ENCODE measurements at places on chromosomes 2 and 18.

DNA sequence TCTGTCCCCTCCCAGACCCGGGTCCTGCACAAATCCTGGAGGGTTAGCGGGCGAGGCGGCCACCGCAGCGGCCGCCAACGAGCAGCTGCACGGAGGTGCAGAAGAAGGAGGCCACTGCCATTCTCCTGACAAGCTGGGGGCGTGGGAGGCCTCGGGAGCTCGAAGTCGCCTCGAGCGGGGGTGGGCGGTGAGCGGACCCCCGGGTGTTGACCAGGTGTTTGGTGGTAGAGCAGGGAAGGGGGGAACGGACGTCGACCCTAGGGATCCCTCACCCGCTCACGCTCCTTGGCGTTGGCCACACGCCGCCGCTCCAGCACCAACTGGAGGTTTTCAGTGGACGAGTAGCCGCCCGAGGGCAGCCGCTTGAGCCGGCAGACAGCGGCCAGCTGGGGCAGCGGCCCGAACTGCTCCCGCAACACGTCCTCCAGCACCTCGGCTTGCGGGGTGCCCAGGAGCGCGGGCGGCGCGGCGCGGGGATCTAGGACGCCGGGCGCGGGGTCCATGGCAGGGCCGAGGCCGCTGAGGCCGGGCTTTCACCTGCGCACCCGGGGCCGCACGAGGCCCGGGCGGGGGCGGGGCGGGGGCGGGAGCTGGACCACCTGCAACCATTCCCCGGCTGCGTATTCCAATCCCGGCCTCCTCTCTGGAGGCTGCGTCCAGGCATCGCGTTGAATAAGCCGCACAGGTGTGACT, at the start of gene FIGLA:
Gene FIGLA (minus strand): TSS at position 508 of the 693 bp plus-strand sequence. CDS start 5 bp downstream, at position 503.
- no peak for DNase-seq

- peak; percentile 17 for DNase-seq
Observed at GRCh38 chr18:59685501-59685900, 11.7 kb downstream of the CCBE1 start.

DNA sequence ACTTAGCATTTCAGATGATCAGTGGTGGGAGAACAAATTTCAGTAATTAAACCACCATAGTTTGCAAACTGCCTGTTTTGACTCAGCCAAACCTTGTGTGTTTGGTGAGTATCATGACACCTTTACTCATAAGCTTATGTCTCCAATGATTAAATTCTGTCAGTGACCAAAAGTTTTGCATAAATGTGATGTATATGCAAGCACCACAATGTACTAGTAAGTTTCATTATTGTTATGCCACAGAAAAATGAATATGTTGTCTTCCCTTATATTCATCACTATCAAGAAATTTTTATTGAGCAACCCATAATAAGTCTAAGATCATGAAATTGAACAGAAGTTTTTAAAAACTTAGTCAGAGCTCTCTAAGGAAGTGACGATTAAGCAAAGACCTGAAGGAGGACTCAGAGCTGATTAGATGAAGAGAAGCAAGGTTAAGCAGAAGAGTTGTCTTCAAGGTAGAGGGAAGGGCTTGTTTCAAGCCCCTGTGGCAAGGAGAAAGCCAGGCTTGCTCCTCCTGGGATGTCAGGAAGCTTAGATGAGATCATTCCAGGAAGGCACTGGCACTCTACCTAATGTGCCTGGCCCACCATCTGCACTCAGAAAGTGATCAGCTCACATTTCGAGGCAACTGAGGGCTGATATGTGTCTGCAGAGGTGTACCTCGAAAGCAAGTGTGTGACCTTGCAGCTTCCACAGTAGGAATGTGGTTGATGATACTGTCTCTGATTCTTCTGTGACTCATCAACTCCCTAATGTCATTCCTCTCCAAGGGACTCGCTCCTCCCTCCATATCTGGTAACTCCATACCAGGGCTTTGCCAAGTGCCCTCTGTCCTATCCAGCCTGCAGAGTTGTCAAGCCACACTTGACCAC, 54.7 kb downstream of the KCTD18 start:
- peak; percentile 25 for DNase-seq

DNA sequence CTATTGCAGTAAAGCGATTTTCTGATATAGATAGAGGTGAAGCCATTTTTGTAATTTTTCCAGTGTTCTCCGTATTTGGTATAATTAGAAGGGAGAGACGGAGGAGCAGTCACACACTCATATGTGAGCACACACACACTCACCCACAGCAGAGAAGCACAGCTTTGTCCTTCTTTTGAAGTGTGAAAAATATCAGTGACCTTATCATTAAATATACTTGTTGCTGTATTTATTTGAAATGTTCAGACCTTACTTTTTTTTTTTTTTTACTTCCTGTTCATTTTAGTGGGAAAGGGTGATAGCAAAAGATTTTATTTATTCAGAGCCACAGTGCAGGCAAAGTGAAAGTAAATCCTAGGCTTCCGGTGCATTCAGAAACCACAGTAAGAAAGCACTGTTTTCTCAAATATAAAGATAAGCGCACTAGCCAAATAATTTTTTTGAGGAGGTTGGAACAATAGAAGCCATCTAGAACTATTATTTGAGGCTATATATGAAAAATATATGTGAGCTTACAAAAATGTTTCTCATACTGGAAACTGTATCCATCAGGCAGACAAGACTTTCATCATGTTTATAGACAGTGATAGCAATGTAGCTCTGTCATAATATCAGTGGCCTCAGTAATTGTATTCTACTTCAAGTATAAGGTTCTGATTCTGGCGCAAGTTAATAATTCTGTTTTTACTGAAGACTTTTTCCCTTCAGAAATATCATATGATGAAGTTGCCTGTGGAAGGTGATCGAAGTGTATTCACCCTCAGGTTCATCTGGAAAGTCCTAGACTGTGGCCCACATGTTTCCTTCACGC, 37.2 kb downstream of the TSHZ1 start:
- DNase-seq, result peak; percentile 67

DNA sequence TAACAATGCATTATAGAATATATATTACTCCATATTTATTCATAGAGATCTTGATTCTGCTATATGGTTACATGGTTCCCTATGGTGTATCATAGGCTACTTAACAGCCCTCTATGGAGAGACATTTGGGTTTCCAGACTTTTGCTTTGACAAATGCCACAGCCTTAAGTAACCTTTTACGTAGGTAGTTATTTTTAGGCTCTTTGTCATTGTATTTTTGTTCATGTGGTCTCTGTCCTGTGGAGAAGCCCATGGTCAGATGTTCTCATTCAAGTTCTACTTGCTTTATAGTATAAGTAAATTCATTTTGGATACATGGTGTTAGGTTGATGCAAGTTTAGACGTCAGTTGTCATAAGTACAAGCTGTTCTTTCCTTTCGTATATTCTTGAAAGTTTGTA, 275.2 kb upstream of the THSD7B start:
- no peak for DNase-seq

DNA sequence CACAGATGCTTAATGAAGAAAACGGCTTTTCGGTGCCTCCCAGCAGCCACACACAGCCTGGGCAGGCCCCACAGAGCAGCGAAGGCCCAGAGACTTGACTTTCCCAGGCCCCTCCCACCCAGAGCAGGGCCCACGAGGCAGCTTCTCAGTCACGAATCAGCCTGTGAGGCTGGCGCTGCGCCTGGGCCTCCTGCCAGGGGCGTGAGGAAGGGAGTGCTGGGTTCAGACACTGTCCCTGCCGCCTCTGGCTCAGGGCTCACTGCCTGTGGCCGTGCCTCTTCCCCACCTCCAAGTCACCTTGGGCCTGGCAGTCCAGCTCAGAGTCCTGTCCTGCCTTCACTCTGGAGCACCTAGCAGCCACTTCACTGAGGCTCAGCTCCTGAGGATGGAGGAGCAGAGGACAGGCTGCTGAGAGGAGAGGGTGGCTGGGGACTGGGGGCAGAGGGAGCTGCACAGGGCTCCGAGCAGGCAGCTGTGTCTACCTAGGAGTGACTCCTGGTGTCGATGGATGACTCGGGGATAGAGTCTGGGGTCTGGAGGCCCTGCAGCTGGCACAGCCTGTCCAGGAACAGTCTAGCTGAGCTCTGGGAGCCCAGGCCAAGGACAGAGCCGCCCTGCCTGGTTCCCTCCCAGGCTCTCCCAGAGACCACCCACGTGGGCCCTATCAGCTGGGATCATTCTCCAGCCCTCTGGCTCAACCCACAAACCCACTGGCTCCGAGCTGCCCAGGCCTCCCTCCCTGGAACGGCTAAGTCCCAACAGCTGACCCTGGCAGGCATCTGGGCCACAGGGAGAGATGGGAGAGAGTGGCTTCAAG, 36.4 kb upstream of the FOSL2 start:
- DNase-seq, result peak; percentile 91

- peak; percentile 72 for DNase-seq
Observed at GRCh38 chr2:205811387-205811786, 129.1 kb downstream of the NRP2 start.

- DNase-seq, result peak; percentile 17
Observed at GRCh38 chr18:49486606-49486952, 455 bp downstream of the C18orf32 start.

GRCh38 chr2:100427627-100428258, 10.3 kb upstream of the CHST10 start:
- peak; percentile 58 for DNase-seq

DNA sequence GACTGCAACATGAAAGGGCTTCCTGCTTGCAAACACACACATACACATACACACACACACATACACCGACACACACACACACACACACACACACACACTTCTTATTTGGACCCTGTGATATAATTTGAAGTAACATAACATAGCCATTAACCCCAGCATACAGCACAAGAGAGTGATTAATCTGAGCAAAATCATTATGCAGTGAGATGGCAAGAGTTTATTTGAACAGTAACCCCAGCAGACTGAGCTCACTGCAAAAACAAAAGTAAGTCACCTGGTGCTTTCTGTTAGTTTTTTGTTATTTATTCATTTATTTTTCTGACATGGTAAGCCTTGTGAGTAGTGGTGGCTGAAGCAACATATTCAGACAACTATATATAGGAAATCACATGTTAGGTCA, 93.7 kb downstream of the NOL4 start:
- no peak for DNase-seq

- DNase-seq, result no peak
Observed at GRCh38 chr2:10305254-10305635, 2.5 kb downstream of the HPCAL1 start.

DNA sequence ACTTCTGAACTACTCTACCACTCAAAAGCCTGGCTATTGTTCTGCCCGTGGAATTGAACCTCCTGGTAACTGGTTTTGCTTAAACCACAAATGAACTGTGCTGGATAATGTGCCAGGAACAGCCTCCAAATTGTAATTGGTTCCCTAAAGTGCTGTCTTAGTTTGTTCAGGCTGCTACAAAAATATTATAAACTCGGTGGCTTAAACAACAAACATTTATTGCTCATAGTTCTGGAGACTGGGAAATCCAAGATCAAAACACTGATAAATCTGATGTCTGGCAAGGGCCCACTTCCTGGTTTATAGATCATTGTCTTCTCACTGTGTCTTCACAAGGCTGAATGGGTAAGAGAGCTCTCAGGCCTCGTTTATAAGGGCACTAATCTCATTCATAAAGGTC, 149.2 kb upstream of the NCKAP5 start:
- DNase-seq, result no peak

DNA sequence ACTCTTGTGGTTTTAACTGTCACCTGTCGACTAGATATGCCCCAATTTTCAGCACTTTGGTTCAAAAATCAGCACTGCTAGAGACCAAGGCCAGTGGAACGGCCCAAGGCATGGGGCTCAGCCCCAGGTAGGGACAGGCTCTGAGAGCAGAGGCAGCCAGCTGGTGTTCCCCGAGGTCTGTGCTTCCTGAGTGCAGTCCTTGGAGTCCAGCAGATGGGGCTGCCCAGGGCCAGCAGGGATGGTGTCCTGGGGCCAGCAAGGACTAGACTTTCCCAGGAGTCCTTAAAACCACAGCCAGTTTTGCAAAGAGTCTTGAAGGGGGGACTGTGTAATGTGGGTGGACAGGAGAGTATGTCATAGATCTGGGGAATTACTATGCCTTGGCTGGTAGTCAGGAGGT, 56.3 kb downstream of the POMC start:
- DNase-seq, result no peak

DNA sequence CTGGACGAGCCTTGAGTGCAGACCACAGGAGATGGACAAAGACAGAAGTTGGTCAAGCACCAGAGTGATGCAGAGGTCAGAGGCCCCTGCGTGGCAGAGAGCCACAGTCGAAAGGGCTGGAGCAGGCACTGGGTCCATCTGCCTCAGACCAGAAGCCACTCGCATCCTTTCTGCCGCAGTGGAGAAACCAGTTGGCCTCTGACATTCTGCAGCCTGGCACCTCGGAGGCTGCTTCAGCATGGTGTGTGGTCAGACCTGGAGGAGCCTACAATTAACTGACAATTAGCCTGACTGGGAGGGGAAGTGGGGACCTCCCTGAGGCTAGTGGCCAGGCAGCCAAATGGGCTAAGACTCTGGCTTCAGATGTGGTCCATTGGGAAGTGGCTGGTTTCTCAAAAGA, 111.1 kb downstream of the SGPP2 start:
- DNase-seq, result no peak

DNA sequence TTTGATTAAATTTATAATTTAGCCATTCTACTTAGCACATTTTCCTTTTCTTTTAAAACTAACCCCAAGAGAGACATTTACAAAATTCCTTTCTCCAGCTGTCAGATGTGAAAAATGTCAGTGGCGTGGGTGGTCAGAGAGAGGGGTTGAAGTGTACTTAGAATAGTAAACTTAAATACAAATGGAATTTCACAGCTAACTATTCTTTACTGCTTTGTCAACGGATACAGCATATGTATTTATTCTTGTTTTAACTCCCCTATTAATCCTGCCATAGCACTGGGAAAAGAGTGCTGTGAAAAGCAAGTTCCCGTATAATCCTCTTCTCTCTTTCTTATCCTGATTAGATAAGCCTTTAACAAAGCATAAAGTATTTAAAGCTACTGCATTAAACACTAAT, 191.4 kb upstream of the CHAC2 start:
- peak; percentile 9 for DNase-seq

DNA sequence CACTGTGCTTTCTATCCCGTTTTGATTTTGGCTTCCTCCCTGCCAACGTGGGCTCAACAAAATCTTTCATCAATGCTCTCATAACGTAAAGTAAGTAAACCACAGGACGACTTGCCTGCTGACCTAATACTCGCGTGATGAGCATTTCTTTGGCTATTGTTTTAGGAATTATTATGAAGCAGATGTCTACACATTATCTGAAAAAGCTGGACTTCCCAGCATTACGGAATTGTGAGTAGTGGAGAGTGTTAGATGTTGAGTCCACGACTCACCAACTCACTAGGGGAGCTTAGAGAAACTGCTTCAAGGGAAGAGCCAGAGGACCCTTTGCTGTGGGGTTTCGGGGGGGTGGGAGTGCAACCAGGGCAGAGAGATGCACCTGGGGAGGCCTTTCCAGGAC, 21.9 kb downstream of the HJURP start:
- peak; percentile 65 for DNase-seq

DNA sequence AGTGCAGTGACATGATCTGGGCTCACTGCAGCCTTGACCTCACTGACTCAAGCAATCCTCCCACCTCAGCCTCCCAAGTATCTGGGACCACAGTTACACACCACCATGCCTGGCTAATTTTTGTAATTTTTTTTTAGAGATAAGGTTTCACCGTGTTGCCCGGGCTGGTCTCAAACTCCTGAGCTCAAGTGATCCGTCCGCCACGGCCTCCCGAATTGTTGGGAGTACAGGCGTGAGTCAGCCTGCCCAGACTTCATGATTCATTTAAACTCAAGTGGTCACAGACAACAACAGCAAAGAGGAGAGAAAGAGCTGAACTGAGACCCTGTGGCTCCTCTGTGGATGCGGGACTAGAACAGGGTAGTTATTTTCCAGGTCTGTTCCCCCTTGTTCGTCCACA, 83.0 kb downstream of the TSHZ1 start:
- DNase-seq, result no peak
